ENCODE measurements at places on chromosomes 2 and 18.

DNA sequence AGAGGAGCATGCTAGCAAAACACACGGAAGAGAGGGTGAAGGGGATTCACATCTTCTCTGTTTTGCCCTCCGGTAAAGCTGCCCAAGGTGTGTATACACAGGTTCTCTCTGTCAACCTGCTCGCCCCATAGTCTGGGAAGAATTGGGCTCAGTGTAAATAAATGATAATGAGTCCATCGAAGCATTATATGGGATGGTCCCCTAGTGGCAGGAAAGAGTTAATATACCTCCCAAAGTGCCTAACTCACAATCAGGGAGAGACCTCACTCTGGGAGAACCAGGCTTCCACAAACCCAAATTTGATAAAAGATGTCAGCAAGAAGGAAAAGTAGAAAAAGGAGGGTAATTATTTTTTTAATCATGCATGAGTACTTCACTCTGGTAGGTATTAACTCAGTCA lies 262.2 kb upstream of the ZNF521 start:
- no peak for DNase-seq

DNA sequence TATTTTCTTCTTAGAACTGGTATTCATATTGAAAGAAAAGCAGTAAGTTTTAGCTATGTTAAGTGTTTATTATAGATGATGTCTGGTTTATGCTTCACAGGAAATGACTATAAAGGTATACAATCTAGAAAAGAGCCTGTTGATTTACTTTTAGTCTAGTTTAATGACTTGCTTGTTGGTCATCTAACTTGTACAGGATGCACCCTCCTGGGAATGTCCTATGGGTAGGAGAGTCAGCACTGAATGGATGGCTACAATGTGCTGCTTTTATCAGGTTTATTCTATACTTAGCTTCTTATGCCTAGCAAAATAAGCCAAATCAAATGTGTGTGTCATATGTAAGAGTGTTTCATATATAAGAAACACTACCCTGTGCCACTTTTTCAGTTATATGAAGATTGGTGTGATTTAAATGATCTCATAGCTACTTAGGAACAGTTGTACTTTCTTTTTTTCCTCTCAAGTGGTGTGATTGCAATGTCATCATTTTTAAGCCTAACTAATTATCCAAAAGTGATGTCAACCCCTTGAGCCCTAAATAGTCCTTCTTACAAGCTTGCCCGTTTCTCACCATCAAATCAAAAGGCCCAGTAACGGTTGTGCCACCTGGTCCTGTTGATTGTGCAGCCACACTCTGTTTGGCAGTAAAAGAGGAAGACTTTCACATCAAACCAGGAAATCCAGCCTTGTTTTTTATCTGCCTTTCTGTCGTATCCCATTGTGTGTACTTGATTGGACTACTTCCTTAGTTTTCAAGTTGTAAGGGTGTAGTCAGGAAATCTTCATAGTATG lies 176.0 kb downstream of the DIS3L2 start:
- no peak for DNase-seq

DNA sequence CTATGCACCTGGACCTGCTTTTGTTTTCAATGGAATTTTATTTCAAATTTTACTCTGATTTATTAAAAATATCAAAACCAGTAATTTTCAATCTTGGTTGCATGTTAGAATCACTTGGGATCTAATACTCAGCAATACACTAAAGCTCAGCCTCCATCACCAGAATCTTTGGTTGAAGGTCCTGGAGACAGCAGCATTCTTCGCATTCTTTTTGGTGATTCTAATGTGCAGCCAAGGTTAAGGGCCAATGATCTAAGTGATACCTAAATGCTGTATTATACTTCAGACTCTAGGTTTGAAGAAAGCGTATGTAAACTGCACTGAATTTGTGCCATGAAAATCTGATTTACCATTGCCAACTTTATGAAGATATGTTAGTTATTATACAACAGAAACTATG lies 493.1 kb downstream of the XIRP2 start:
- DNase-seq, result no peak

GRCh38 chr2:76288146-76288545 lies 577.4 kb upstream of the GCFC2 start:
- DNase-seq, result no peak

GRCh38 chr2:227503433-227504406 lies 31.8 kb downstream of the AGFG1 start:
- no peak for DNase-seq

GRCh38 chr2:184875212-184875611 lies 276.9 kb downstream of the ZNF804A start:
- DNase-seq, result no peak
